ENCODE measurements at places on chromosomes 3 and 15.
A peak's percentile ranks its signal among the peaks of the same experiment; 100 is the strongest.

DNA sequence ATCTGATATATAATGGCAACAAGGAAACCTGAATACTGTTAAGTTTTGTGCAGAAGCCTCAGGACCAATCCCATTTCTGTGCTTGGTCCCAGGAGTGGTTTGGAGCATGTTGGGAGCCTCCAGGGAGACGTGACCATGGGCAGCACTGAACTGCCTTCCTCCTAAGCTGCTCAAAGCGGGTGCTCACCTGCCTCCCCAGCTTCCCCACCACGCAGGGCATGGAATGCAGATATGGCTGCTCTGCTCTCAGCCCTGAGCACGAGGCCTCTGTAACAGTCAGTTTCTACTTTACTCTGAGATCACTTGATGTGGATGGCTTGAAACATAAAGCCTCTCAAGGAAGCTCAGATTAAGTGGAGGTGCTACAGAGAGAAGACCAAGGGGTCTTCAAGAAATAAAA is 49.3 kb downstream of the MESD start:
- no peak for DNase-seq

GRCh38 chr3:188404701-188405100 is 250.7 kb downstream of the LPP start:
- no peak for DNase-seq

DNA sequence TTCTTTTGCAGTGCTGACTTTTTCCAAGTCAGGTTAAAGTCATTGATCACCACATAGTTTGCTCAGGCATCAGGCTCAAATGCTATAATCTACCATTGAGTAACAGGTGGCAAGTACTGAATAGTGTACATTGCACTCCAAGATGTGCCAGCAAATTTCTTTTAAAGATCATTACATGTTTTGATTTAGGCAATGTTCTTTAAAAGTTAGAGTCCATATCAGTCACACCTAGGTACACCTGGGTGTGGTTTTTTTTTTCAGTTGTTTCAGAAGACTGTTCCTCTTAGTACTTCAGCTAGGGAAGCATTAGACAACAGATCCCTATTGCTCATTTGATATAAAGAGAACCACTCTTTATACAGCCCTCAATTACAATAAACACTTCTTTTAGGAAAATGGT is 10.6 kb upstream of the SLC4A7 start:
- no peak for DNase-seq

DNA sequence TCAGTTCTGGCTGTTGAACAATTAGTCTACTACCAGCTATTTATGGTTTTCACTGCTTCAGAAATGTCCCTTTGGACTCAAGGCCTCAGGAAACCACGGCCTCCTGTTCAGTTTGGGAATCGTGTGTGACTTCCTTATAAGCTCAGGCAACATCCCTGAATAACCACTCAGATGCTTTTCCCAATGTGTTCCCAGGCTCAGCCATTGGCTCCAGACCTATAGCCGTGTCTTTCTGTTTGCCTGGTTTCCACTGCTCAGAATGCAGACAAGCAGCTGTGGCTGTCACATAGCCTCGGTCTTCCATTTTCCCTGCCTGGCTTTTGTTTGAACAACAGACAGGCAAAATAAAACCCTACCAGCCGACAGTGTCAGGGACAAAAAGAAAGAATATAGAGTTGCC is 63.2 kb upstream of the ATP2B2 start:
- no peak for DNase-seq

DNA sequence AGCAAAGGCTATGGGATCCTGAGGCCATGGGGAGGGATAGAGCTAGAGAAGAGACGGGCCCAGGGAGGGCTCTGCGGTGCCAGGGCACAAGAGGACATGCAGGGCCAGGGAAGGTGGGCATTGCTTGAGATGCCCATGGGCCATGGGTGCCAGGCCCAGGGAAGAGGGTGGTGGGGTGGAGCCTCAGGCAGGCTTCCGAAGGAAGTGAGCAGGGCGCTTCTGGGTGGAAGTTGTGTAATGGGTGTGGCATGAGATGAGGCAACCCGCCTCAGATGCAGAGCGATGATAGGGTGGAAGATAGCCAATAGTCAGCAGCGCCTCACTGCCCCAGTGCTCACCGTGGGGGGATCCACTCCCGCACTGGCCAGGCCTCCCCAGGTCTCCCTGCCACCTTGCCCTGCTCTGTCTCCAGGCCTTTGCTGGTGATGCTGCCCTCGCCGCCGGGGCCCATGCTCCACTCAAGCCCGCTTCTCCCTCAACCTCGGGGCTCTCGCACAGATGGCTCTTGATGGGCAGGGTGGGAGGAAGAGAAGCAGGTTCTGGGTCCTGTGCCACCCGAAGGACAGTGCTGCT is 51.4 kb downstream of the DNAJB8 start:
- DNase-seq: no peak

GRCh38 chr15:74227968-74228722 is 8.0 kb upstream of the CCDC33 start:
- DNase-seq: no peak

DNA sequence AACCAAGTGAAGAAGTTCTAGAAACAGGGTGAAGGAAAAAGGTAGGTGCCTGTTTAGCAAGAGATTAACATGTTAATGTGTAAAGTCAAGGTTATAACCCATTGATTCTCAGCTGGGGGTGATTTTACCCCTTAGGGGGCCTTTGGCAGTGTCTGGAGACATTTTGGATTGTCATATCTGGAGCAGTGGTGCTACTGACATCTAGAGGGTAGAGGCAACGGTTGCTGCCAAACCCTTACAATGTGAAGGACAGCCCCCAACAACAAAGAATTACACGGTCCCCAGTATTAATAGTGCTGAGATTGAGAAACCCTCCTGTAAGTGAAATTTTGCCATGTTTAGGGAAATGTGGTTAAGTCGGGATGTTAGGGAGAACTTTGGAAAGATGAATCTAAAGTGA is 74.7 kb downstream of the CRYBG3 start:
- no peak for DNase-seq

DNA sequence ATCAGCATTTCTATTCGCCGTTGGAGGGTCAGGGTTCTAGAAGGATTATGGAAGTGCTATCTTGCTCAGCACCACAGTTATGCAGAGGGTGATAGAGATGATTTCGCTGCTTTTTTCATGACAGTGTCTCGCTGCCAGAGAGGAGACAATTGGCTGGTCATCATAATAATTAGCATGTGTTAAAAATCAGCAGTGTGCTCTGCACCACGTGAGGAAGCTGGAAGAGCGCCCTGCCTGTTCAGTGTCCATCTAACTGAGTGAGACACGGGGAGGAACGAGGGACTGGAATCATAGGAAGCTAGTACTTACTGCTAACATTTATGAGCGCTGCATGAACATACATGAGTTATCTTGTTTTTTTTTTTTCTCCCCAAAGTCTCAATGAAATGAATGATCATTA is 116.2 kb upstream of the PLAAT1 start:
- DNase-seq: no peak

DNA sequence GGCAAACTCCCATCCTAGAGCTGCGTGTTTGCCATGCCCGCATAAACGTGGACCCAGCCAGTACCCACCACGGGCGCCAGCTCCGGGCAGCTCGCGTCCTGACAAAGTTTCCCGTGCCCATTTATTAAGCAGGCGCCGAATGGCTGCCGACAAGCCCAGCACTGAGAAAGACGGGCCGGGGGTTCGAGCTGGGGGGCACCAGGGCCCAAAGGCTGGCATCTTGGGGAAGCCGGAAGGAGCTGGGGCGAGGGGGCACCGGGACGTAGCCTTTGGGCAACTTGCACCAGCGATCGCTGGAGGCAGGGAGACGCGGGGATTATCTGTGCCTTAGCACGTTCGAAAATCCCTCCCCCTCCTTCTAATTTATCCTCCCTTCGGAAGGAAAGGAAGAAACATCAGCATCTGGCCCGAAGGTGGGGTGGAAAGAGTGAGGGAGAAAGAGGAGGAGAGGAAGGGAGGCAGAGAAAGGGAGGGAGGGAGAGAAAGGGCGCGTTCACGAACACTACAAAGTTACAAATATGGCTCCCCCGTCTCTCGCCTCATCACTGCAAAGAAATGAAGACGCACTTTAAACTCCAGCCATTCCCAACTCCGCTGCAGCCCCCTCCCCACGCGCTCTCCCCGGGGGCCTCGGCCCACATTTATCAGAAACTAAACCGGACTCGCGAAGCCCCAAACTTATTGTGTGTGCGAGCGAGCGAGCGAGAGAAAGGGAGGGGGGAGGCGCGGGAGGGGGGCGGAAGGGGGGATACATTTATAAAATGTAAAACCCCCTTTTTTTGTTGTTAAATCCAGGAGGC is 1.0 kb downstream of the ANP32A start:
- DNase-seq: peak; percentile 38

DNA sequence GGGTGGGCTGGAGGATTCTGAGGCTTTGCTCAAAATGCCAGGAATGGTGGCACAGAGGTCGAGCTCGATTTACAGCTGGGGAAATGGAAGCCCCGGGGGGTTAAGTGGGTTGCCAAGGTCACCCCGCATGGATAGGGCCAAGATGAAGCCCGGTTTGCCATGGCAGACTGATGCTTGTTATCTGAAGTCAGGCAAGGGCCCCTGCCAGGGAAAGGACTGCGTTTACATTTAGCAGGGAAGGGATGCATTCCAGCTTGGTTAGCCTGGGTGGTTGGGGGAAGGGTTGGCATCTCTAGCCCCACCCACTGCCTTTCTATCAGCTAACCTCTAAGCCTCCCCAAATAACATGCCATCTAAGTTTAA is 79.0 kb downstream of the RPLP1 start:
- DNase-seq: no peak

DNA sequence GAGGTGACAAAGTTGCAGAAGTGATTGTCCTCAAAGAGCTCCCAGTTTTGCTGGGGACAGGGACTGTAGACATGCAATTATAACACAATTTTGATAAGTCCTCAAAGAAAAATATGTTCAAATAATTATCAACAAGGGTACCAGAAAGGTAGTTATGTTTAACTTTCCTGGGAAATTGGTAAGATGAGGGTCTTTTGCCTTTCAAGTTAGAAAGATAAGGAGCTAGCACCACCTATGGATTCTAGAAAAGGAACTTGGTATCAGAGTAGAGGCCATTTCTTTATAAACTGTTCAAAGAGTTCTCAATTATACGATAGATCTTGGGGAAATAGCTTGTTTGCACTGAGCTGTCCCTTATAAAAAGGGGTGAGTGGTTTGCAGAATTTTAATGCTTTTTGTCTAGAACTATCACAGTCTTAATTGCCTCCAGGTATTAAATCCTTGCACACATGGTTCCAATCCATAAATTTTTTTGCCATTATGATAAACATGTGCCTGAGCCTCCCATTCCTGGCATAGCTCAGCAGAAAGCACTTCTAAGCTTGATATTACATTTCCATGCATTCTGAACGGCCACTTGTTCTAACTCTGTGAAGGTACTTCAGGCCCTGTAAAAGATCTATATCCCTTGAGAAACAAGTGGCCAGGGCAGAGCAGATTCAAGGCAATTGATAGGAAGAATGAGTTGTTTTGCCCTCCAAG is 247.5 kb upstream of the LRIG1 start:
- DNase-seq: no peak

GRCh38 chr3:161267646-161268045 is 46.5 kb downstream of the NMD3 start:
- no peak for DNase-seq

- peak; percentile 76 for DNase-seq
Observed at GRCh38 chr15:31328428-31328968, 1.9 kb downstream of the KLF13 start.

- DNase-seq: no peak
Observed at GRCh38 chr3:134713671-134714070, 62.8 kb upstream of the KY start.

DNA sequence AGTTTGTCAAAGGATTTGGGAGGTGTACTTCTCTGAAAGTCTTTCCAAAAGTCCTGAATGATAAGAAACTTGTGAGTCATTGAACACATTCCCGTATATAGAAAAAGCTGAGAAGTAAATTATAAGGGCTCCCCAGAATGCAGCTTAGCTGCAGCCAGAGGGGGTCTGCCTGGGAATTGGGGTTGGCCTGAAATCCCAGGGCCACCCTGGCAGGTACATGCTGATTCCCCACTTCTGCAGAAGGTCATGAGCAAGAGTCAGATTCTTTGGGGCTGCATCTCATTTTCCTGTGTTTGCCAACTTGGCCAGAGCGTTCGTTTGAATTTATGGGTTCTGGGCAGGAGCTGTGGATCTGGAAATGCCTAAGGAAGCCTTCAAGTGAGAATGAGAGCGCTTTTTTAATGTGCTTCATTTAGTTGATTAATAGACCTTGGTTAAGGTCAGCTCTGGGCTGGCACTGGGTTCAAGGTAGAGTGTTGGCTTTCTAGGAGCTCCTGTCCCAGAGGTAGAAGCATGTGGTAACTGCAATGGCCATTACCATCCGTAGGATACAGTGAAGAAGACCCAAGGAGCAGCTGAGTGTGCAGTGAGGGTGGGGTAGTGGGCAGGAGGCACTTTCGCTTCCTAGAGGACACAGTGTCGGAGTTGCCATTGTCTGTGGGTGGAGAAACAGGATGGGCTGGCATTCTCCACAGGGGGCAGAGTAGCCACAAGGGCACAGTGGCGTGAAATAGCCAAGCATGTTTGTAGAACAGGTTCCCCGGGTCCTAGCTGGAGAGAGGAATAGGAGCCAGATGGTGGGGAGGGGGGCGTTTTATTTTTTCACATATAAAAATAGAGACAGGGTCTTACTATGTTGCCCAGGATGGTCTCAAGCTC is 3.2 kb downstream of the SLC6A6 start:
- DNase-seq: peak; percentile 58

GRCh38 chr3:149554826-149555225 is 80.3 kb downstream of the TM4SF4 start:
- no peak for DNase-seq

GRCh38 chr3:14463330-14464140 is 61.1 kb downstream of the SLC6A6 start:
- DNase-seq: peak; percentile 32

DNA sequence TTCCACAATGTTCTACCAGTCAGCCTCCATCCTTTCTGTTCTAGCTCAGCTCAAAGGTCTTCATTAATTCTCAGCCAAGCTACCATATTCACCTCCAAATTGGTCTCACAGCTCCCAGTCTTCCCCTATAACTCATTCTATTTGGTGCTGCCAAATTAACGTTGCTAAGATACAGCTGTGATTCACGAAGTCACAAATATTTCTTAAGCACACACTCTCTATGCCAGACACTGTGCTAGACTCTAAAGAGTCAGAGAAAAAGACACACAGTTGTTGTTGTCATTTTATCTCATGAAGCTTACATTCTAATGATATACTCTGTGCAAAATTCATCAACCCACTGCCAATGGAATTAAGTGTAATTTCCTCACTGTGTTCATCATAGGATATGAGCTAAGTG is 102.8 kb downstream of the FRMD5 start:
- no peak for DNase-seq

DNA sequence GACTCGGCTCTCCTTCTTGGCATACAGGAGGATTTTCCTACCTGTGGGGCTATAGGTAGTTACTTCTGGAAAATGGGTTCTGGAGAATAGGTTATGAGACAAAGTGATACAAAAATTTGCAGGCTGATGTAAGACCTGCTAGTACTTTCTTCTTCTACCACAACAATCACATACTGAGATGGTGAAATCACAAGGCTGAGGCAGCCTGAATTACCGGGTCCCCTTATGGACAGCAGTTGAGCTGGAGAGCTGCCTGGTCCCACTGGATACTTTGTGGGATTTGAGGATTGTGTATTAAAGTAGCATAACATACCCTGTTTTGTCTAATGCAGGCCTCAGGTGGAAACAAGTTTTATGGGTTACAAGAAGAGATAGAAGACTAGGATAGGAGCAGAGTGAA is 86.5 kb upstream of the FAM98B start:
- no peak for DNase-seq

Data from thyroid gland (tissue), 4 donors.